ENCODE measurements at places on chromosomes 4 and X.

DNA sequence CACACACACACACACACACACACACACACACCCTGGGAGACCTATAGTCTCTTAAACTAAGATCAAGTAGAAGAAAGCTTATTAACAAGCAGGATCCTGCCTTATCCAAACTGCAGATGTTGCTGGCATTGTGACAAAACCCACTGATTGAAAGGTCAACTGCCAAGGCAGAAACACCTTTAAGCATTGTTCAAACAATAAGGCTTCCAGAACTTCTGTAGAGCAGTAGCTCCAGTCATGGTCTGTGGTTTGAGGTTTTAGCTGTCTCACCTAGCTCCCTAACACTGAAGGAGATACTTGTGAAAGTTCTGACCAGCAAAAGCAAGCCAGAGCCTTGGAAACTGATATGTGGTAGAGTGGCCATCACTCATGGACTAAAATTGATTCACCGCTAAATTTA, 59.8 kb downstream of the PTCHD1 start:
- no peak for DNase-seq

- no peak for DNase-seq
Measured at GRCh38 chr4:95272036-95272435, 276.7 kb downstream of the UNC5C start.

DNA sequence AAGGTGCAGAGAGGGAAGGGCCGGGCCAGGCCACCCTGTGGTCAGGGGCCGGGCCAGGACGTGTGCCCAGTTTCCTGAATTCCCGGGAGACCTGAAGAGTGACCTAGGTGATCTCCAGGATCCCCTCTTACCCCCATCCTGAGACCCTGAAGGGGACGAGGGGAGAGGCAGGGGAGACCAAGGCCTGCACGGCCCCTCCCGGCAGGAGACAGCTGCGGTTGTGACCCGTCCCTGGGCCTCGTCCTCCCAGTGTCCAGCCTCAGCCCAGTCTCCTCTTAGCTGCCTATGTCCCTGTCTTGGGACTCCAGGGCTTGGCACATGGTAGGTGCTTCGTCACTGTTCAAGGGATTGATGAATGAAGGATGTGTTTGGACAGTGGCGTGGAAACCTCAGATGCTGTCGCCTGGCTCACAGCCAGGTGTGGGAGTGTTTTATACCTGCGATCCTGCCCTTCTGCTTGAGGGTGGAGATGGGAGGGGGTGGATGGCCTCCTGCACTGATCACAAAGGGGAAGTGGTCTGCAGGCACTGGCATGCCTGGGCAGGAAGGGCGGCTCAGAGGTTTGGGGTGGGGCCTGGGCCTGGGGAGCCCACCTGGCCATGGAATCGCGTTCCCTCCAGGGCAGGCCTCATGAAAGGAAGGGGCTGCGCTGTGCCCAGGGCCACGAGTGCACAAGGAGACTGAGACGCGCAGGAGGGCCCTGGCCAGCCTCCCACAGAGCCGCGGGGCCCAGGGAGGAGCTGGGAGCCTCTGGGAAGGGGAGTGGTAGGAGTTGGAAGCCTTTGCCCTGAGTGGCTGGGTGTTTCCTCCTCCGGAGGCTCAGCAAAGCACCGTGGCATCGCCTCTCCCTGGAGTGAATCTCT, 6.9 kb downstream of the SH3TC1 start:
- no peak for DNase-seq

- DNase-seq, result no peak
Measured at GRCh38 chr4:127660284-127660885, 27.6 kb downstream of the INTU start.

GRCh38 chr4:27149541-27150212, 289.0 kb downstream of the STIM2 start:
- no peak for DNase-seq

- no peak for DNase-seq
Measured at GRCh38 chrX:105050921-105051320, 169.6 kb downstream of the TEX13A start.

DNA sequence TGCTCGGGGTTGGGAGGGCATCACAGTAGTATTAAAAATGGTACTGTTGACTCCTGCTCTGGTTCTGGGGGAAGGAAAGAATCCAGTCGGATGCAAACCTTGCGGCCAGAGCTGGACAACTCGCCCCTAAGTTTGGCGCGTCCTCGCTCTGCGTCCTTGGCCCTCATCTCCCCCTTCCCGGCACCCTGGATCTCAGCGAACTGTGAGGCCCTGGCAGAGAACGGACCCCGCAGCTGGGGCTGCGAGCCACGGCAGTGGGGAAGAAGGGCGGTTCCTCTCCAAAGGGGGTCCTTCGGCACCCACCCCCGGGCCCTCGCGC, 14.0 kb downstream of the ARHGEF6 start:
- no peak for DNase-seq

DNA sequence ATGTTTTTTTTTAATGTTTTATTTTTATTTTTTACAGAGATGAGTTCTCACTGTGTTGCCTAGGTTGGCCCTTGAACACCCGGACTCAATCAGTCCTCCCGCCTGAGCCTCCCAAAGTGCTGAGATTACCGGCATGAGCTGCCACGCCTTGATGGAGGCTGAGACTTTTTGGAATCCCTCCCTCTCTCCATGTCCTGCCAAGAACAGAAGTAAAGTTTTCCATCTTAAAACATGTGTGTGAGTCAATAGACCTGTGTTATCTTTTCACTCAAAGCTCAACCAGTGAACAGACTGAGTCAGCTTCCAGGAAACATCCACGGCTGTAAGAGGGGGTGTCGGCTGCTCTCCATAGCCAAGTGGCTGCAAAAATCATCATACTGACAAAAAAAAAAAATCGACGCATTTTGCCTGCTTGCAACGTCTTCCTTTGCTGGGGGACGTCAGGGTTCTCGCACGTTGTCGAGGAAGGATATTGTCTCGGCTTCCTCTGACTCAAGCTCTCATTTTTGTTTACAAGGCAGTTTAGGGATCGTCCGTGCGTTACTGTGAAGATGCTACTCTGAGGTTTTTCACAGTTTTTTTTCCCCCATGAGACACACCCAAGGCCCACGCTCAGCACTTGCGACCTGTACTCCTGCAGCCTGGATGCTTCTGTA, 10.0 kb upstream of the ASMTL start:
- DNase-seq, result no peak

DNA sequence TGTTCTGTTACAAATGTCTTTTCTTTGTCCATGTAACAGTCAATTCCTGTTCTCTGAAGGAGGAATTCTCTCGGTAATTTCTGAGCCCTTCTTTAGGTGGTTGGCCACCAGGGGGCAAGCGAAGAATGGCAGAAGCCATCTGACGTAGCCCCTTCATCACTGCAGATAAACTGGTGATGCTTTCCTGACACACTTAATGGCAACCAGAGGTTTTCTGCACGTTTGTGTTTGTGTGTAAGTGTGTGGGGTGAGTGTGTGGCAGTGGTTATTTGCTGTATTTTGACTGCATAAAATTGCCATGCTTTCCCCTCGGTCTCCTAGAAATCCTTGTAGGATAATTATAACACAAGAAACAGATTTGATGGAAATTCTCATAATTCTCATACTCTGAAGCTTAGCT, 64.8 kb upstream of the STOX2 start:
- peak; percentile 59 for DNase-seq

- no peak for DNase-seq
Measured at GRCh38 chr4:40769266-40769665, 19.5 kb downstream of the NSUN7 start.

DNA sequence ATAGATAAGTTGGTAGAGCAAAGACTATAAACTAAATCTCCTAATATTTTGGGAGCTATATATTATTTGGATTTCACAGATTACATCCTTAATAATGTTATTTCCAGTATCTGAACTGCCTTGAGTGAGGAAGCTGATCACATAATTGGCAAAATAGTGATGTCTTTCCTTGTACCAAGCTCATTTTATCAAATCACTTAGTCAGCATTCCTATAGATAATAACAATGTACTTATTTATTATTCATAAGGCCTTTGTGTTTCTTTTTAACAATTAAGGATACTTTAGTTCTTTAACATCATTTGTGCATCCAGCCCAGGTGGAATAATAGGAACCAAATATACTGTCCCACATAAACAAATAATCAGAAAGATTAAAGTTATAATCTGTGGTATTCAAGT, 1093.6 kb downstream of the PCDH18 start:
- DNase-seq, result no peak

GRCh38 chrX:41337140-41337539, 3.2 kb downstream of the DDX3X start:
- DNase-seq, result no peak

DNA sequence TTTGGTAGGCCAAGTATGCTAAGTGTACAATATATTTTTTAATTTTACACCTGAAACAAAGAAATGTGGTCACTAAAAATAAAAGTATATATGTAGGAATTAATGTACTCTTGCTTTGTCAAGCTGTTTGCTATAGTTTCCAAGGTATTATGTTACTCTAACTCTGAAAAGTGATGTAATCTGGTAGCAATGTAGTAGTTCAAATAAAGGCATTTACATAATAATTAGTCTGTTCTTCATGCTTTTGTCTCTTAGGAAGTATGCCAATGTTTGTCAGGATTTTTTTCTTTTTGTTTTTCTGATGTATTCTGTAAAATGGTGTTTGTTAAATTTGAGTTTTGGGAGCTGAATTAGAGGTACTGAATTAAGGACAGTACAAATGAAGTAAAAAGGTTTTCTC, 89.5 kb downstream of the PLS3 start:
- DNase-seq, result no peak

GRCh38 chr4:86894455-86894854, 2.2 kb upstream of the C4orf36 start:
- DNase-seq, result no peak

GRCh38 chr4:107243141-107243781, 207.1 kb upstream of the DKK2 start:
- DNase-seq, result peak; percentile 6

DNA sequence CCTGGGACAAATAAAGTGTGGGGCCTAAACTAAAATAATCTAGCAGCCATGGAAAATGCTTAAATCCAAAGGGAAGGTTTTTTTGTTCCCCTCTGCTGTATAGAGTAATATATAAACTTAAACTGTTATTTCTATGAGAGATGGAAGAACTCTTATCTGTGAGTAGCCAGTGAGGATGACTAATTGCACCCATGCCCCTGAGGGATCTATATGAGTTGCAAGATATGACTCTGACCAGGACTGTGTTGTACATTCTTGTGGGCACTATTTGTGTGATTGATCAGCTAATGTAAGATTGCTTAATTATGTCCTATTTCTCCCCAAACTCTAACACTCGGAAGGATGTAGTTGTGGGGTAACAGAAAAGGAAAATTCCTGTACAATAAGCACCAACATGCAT, 35.2 kb upstream of the AMBN start:
- DNase-seq, result no peak

DNA sequence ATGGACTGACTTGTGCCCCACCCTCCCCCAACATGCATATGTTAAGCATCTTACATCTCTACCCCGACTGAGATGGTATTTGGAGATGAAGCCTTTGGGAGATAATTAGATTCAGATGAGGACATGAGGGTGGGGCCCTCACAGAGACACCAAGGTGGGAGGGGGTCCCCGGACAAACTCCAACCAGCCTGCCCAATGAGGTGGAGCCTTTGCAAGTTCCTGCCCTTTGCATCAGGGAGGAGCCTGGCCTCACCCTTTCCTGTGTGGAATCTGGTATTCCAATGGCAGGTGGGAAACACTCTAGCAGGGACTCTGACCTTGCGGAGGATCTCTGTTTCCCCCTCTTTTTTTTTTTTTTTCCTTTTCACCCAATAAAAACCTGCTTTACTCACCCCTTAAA, 589.9 kb upstream of the BOD1L1 start:
- no peak for DNase-seq

DNA sequence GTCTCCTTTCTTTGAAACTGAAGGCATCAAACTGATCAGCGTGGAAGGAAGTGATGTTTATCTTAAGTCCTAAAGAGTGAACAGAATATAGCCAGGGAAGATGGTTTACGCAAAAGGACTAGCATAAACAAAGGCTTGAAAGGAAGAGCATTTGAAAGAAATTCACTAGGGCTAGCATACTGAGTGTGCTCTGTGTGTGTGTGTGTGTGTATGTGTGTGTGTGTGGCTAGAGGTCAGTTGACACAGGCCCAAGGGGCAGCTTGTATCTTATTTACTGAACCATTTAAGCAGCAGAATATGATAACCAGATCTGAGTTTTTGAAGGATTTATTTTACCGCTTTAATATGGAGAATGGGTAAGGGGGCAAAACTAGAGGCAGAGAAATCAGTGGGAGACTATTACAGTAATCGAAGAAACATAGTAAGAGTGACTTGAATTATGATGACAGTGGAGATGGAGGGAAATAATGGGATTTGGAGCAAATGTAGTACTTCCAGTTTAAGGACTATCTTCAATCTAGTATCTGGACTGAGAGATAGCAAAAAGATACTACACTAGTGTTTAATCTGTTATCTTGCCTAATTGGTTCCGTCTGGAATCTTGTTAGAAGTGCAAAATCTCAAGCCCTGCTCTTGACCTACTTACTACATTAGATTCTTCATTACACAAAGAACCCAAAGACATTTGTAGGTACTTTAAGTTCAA, 36.9 kb downstream of the CEP44 start:
- DNase-seq, result no peak

DNA sequence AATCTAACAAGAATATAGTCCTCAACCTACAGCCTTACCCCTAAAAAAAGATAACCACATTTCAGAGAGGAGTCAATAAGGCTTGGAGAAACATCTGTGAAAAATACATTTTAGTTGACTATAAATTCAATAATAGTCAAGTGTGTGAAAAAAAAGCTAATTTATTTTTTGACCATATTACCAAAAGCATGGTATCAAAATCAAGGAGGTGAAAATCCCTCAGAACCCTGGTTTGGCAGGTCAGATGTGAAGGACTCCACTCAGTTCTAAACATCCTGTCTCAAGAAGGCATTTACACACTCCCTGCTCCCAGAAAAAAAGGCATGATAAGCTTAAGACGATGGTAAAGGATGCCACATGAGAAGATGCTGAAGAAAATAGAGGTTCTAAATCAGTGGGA, 745.1 kb upstream of the TENM3 start:
- no peak for DNase-seq

- no peak for DNase-seq
Measured at GRCh38 chr4:96326846-96327245, 487.0 kb downstream of the PDHA2 start.

All from HEK293T (cell line).